ENCODE measurements at places on chromosomes 16 and 17. TPM values are rescaled to one million over a fixed set of nuclear protein-coding genes. Genes with fewer than 3 reads are reported as not detected.

PROCA1 gene
- 1.4 TPM for total RNA-seq

RGS11 gene
- total RNA-seq: 4.7 TPM

MYH1 gene
- total RNA-seq: not detected

PARD6A gene
- 1.7 TPM for total RNA-seq

KCNH4 gene
- 0.43 TPM for total RNA-seq

ABCC11 gene
- total RNA-seq: 0.13 TPM

ZNF213 gene
- 11.1 TPM for total RNA-seq

MT3 gene
- total RNA-seq: not detected

TBC1D3C gene
- total RNA-seq: 0.06 TPM

OTOP3 gene
- total RNA-seq: not detected

CORO1A gene
- total RNA-seq: 3.7 TPM

SNX20 gene
- total RNA-seq: not detected

RHBDL1 gene
- total RNA-seq: 1.4 TPM

TUBG1 gene
- 165 TPM for total RNA-seq

MARVELD3 gene
- total RNA-seq: 0.51 TPM

SP6 gene
- total RNA-seq: 2.8 TPM

TMEM114 gene
- total RNA-seq: not detected

SMIM22 gene
- 0.38 TPM for total RNA-seq

CCDC200 gene
- total RNA-seq: not detected

ASIC2 gene
- 2.4 TPM for total RNA-seq

ZSCAN10 gene
- total RNA-seq: not detected

Data from A549 treated with DMSO at 1 μM for 4 hours (cell line).